ENCODE measurements at places on chromosomes 1 and 21. TPM values are rescaled to one million over a fixed set of nuclear protein-coding genes. Genes with fewer than 3 reads are reported as not detected.

SLC19A2 gene
- polyA plus RNA-seq: 3.0 TPM

CLCA4 gene
- polyA plus RNA-seq: 854 TPM

COL16A1 gene
- 4.8 TPM for polyA plus RNA-seq

SLC1A7 gene
- polyA plus RNA-seq: 1.2 TPM

COL24A1 gene
- 1.5 TPM for polyA plus RNA-seq

GRCh38 chr1:63255153-63255552 lies 67.2 kb upstream of the FOXD3 start:
- DNase-seq: no peak

DNA sequence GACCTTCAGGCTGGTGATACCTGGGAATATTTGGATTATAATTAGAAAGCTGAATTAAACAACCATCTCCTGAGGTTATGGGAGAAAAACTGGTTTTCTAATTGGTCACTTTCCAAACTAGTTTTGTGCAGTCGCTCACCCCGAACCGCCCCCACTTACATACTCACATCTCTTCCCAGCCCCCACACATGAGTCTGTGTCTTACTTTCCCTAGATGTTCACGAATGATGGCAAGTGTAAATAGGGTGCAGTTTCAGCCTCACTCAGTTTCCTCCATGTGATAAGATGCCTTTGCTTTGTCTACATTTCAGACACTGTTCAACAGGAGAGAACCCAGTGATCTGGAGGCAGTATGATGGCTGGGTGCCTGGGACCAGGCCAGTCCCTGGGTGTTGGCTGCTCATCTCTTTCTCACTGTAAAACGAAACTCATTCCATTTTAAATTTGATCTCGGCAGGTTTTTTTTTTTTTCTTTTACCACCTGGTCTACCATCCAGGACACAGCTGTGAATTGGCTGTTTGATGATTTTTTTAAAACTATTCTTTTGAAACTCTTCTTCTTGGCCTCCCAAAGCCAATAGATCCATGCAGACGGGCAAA lies 164.3 kb upstream of the RAB4A start:
- peak; percentile 34 for DNase-seq

DNA sequence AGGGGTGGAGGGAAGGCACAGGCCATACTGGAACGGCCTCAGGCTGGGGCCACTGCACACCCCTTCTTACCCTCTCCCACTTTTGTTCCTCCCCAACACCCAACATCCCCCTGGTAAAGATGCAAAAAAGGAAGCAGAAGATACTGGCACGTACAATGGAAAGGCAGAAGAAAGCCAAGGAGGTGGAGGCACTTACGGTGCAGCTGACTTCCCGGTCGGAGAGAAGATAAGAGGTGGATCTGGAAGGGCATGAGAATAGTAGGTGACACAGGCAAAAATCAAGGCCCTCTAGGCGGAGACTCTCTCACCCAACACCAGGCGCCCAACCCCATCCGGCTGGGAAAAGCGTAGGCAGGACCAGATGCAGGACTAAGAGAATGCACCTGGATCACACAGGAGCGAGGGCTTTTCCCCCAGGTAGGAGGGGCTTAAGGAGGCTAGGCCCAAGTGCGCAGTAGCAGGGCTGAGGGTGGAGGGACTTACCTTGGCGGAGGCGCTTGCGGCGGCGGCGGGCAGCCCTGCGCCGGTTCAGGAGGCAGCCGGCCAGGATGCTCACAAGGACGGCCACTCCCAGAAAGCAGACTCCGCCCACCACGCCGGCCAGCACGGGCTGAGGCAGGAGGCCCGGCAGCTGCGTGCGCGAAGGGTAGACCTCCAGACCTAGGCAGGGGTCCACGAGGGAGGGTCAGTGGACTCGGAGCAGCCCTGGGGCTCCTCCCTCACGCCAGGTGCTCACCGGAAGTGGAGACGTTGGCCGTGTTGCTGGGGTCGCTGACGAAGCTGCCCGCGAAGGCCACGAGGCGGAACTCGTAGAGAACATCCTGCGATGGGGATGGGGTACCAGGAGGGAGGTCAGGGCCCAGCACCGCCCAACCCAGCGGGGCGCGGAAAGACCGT lies 4.1 kb upstream of the TAGLN2 start:
- no peak for DNase-seq

DNA sequence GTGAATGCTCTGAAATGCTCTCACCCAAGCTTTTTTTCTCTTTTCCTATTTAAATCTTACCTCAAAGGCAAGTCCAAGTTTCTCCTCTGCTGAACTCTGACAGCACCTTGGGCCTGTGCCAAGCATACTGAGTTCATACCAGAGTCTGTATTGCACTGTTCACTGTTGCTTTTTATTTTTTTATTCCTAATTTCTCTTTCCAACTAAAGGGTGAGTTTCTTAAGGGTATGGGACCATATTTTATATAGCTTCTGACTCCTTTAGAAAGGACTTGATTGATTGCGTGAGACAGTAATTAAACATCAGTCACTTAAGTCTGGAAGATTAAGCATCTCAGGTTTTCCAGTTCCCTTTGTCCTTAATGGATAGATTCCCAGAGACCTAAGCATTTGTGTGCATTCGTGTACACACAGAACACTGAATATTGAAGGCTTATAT lies 69.9 kb downstream of the CACHD1 start:
- DNase-seq: peak; percentile 79

DNA sequence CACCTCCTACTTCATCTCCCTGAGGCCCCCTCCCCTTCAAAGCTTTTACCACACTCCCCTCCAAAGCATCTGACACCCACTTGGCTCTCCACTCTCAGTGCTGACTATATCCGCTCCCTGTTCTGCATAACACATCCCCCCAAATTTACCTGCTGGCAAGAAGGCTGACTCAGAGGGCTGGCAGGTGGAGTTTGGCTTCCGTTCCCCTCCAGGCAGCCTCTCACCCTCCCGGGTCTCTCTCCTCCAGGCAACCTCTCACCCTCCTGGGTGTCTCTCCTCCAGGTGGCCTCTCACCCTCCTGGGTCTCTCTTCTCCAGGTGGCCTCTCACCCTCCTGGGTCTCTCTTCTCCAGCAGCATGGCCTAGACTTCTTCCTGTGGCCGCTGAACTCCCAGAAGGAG lies 562.1 kb downstream of the NPHP4 start:
- no peak for DNase-seq

- no peak for DNase-seq
Measured at GRCh38 chr1:245370905-245371581, 216.3 kb downstream of the KIF26B start.

DNA sequence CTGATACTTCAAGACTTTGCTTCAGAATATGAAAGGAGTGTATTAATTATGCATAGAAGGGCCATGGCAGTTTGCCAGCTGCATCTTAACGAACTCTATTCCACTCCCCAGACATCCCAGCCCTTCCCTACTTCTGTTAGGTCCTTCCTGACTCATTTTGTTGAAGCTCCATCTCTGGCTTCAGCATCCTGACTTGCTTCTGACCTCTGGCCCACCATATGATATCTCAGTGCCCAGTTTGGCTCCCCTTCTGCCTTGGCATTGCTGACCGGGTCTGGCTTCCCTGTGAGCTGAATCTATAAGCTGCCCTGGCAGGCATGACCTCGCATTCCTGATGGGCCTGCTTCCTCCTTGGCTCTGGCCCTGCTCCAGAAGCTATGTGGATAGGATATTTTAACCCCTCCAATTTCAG lies 27.6 kb upstream of the ARHGAP29 start:
- DNase-seq: no peak

DNA sequence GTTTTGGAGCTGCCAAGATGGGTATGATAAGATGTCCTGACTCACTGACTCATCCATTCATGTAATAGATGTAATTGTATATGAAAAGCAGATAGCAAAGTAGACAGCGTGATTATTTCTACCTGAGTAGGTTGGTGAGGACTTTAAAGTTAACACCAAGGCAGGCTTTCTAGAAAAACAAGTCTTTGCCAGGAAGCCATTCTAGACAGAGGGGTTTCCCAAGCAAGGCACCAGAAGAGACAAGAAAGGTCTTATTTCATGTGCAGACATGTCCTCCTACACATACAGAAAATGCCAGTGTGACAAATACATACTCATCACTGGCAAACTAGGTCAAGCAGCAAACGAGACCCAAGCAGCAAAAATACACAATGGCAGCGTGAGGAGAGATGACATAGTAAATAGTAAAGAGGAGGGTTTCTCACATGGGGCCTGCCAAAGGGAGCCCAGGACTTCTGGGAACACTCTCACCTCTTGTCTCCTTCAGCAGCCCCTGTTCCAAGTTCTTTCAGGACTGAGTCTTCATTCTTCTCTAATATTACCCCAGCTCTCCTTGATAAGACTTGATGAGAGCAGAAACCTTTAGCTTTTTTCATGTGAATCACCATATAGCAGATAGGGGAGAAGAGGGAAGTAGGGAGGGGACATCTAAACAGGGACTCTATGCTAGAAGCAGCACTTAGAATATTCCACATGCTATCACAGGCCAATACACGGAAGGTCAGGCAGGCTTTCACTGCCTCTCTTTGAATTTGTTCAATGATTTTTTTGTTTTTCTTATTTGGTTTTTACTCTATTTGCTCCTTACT lies 114.6 kb upstream of the ATP1B1 start:
- no peak for DNase-seq

GRCh38 chr1:41479000-41479807 lies 5.3 kb downstream of the EDN2 start:
- DNase-seq: peak; percentile 93

DNA sequence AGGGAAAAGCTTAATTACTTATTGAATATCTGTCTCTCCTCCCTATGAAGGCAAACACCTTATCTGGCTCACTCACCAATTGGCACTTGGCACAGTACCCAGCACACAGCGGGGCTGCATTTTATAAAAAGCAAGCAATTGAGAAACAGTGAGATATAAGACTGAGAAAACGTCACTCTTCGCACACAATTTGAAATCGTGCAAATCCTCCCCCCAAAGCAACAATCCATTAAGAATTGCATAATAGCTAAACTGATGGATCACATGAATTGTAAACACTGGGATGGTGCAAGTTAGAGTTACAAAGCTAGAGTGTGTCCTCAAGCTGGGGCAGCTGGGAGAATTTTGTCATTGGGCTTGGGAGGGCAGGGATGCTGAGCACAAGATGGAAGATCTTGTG lies 27.1 kb downstream of the PRDX6 start:
- DNase-seq: no peak

DNA sequence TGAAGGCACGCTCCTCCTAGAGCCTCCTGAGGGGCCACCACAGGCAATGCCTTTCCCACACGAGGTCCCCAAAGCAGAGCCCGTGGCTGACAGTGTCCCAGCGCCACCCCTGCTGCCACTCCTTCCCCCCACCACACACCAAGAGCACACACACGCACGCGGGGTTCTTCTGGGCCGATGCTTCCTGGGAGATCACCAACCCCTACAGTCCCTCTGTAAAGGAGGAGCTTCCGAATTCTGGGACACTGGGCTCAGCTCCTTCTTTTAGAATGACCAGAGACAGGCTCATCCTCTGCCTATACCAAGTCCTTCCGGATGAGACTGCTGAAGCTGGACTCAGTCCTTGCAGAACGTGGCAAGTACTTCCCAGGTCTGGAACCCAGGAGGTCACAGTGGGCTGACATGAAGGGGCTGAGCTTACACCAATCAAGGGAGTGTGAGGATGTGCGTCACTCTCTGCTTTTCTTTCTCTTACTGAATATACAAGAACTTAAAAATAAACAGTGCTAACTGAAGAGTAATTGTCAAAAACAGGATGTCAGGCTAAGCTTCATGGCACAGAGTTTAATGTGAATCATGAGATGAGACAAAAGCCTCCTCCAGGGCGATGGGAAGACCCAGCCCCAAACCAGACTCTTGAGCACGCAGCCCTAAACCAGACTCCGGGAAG lies 12.7 kb downstream of the SSU72 start:
- no peak for DNase-seq
